Left lung (tissue), 14 donors: ENCODE measurements at places on chromosomes 6 and 20. TPM values are rescaled to one million over a fixed set of nuclear protein-coding genes. Genes with fewer than 3 reads are reported as not detected.

VEGFA gene
- total RNA-seq, result 147 TPM

CDH4 gene
- 0.24 TPM for total RNA-seq

RIN2 gene
- total RNA-seq, result 69.0 TPM

RREB1 gene
- total RNA-seq, result 54.0 TPM

HLA-DOA gene
- total RNA-seq, result 15.3 TPM

MUC22 gene
- total RNA-seq, result not detected

NOX3 gene
- total RNA-seq, result not detected

ZBTB46 gene
- 11.3 TPM for total RNA-seq

PKHD1 gene
- total RNA-seq, result 0.29 TPM

HSPA12B gene
- 14.6 TPM for total RNA-seq

TNF gene
- total RNA-seq, result 0.29 TPM

MAPK14 gene
- total RNA-seq, result 52.9 TPM

TRIM10 gene
- not detected for total RNA-seq

HRH3 gene
- not detected for total RNA-seq

BCAS4 gene
- total RNA-seq, result 2.9 TPM

PERP gene
- total RNA-seq, result 31.4 TPM

TIAM2 gene
- 7.8 TPM for total RNA-seq

NMBR gene
- not detected for total RNA-seq

EFCAB8 gene
- total RNA-seq, result 1.0 TPM

ZNF165 gene
- total RNA-seq, result 4.2 TPM

RBL1 gene
- total RNA-seq, result 9.8 TPM

ALDH8A1 gene
- total RNA-seq, result 0.99 TPM

POLR1C gene
- total RNA-seq, result 46.3 TPM

NR2E1 gene
- not detected for total RNA-seq

TLDC2 gene
- total RNA-seq, result 0.29 TPM

DAAM2 gene
- total RNA-seq, result 43.7 TPM

PRL gene
- total RNA-seq, result not detected

NKX2-4 gene
- total RNA-seq, result not detected

EDEM2 gene
- 46.8 TPM for total RNA-seq

LPIN3 gene
- 10.8 TPM for total RNA-seq

SMLR1 gene
- not detected for total RNA-seq

SCUBE3 gene
- 2.2 TPM for total RNA-seq
